ENCODE measurements at places on chromosomes 12 and 14.

DNA sequence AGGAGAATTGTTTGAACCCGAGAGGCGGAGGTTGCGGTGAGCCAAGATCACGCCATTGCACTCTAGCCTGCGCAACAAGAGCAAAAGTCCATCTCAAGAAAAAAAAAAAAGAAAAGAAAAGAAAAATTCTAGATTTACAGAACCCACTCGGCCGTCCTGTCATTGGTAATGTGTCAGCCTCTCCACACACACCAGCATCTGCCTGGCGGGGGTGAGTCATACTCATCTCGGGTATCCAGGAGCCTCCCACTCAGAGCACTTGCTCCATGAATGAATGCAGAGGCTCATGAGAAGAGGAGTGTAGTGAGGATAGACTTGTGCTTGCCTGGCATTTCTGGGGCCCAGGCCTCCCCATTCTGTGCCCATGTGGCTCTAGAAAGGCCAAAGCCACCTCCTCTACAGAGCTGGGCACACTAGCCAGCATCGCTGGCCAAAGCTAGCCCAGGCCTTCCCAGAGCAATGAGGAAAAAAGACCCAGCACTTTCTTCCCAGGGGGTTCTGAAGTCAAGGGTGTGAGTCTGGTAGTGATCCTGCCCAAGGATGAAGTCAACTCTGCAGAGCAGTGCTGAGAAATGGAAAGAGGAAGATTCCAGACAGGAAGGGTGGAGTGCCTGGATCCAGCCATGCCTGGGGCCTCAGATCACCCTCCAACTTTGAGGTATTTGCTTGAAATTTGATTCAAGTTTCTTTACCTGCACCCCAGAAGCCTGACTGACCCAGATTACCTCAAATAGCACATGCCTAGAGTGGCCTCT lies 31.2 kb upstream of the KLC1 start:
- peak; percentile 90 for DNase-seq

DNA sequence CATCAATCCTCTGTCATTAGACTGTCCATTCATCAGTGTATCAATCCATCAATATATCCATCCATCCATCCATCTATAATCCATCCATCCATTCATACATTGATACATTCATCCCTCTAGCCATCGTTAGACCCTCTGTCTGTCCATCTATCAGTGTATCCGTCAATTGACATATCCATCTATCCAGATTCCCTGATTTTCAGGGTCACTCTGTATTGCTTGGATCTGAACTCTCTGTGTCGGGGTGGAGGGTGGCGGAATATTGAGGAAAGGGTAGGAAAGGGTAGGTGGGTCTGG lies 17.1 kb downstream of the SDSL start:
- DNase-seq = no peak

DNA sequence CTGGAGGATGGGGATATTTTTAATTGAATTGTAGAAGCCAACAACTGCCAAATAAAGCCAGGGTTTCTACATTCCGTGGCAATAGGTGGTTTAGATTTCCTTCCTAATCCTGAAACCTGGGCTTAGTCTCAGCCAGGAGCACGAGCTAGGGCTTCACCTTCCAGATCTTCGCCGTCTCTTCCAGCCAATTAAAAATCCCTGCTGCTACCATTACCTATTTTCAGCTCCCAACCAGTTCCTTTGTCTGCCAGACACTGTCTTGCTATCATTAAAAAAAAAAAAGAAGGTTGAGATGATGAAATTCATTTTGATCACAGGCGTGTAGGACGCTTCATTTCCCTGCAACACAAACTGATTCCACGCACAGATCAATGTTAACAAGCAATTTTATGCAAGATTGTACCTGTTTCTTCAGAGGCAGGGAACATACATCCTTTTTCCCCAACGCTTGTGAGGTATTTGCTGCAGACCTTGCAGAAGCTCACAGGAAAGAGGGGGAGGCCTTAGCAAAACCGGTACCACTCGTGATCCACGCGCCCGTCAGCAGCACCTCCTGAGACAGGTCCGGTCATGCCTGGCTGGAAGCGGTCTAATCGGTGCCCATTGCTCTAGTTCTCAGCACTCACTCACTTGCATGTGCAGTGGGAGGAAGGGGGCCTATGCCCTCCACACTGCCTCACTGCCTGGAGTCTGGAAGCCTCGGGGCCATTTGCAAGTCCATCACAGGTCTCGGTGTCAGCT lies 65.1 kb downstream of the SLC6A12 start:
- DNase-seq = no peak

GRCh38 chr14:76920331-76921087 lies 94.3 kb downstream of the LRRC74A start:
- DNase-seq = no peak

DNA sequence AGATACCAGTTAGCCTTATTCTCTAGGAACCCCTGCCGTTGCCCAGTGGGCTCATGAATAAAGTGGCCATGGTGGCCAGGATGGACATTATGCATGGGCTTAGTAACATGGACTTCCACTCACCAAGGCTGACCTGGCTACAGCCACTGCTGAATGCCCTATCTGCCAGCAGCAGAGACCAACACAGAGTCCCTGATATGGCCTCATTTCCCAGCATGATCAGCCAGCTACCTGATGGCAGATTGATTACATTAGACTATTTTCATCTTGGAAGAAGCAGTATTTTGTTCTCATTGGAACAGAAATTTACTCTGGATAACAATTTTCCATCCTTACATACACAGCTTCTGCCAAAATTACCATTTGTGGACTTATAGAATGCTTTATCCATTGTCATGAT lies 16.2 kb upstream of the LPCAT3 start:
- no peak for DNase-seq

DNA sequence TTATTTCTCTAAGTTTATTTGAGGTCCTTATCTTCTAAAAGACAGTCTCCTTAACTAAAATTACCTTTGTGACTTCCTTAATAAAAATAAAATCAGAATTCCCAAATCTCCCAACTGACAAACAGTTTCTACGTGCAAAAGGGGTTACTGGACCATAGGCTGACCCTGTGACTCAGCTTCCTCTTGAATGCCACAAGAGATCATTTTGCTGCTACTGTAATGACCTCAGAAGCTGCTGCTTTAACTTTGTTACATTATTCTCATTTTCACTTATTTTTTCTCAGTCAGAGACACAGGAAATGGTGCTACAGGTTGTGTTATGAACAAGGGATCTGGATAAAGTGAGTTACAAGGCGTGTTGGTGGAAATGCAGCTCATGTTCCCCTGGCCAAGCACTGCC lies 132.2 kb upstream of the TMTC2 start:
- peak; percentile 1 for DNase-seq

Measured in choroid plexus epithelial cell (primary cell).